ENCODE measurements at places on chromosomes 13 and 19.

DNA sequence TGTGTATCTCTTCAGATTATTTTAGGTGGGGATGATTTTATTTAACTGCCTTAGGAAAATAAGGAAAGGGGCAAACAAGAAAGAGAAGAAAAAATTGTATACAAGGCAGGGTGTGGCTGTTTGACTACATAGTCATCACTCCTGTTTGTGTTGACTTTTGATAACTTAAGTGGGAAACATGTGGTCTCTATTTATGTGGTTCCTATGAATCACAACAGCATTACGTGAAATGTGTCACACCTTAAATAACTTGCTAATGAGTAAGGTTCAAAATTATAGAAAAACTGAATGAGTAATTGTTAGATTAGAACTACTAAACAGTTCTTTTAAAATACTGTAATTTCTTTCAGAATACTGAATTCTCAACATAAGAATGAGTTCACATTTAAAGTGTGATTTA is 69.3 kb downstream of the LMO7 start:
- DNase-seq, result no peak

DNA sequence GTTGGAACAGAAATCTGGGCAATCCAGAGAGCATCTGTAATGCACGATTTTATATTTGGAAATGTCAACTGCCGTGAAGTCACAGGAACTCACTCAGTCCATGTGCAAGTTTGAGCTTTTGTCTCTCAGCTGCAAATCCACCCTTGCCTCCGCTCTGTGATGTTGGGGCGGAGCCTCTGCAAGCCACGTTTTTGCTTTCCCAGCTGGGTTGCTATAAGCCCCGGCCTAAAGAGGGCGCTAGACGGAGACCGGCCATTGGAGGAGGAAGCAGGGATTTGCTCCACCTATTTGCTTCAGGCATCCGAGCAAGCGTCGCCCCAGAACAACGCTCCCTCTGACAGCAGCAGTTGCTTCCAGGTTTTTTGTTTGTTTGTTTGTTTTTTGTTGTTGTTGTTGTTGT is 56.2 kb downstream of the TRPM4 start:
- DNase-seq, result no peak

DNA sequence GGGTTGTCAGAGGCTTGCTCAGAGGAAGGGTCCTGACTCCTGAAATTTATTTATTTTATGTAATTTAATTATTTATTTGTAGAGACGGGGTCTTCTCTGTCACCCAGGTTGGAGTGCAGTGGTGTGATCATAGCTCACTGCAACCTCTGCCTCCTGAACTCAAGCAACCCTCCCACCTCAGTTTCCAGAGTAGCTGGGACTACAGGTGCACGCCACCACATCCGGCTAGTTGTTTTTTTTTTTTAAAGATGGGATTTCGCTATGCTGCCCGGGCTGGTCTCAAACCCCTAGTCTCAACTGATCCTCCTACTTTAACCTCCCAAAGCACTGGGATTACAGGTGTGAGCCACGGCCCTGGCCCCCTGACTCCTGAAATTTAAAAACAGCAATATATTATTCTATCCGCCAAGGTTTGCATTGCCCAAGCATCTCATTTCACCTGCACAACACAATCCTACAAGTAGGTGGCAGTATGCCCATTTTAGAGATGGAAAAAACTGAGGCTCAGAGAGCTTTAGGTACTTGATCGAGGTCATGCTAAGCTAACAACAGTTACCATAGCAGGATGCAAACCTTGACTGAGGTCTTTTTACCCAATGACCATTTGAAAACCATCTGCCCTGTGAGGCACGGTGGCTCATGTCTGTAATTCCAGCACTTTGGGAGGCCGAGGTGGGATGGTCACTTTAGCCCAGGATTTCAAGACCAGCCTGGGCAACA is 18.1 kb downstream of the ARHGEF18 start:
- peak; percentile 57 for DNase-seq

- no peak for DNase-seq
Measured at GRCh38 chr13:33383724-33384577, 98.4 kb upstream of the STARD13 start.

GRCh38 chr13:113785051-113786010 is 26.3 kb downstream of the TMEM255B start:
- no peak for DNase-seq

GRCh38 chr13:87810391-87810801 is 139.2 kb downstream of the SLITRK5 start:
- no peak for DNase-seq

- no peak for DNase-seq
Measured at GRCh38 chr19:38904581-38905539, 5.1 kb downstream of the NFKBIB start.

DNA sequence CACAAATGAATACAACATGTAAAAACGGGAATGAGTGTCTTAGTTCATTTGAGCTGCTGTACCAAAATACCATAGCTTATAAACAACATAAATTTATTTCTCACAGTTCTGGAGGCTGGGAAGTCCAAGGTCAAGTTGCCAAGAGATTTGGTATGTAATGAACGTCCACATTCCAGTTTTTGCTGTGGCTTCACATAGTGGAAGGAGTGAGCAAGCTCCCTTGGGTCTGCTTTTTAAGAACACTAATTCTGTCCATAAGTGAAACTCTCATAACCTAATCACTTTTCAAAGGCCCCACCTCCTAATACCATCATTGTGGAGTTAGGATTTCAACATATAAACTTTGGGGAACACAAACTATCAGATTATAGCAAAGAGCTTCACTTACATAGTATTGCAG is 1189.6 kb downstream of the PCDH9 start:
- DNase-seq, result no peak

- DNase-seq, result peak; percentile 48
Measured at GRCh38 chr13:50222569-50223332, 207.5 kb downstream of the KCNRG start.

GRCh38 chr13:50894012-50894411 is 15.6 kb upstream of the RNASEH2B start:
- DNase-seq, result no peak

GRCh38 chr19:28619816-28620429 is 593.0 kb downstream of the UQCRFS1 start:
- DNase-seq, result no peak

GRCh38 chr13:93539914-93540313 is 313.3 kb downstream of the GPC6 start:
- DNase-seq, result no peak

- DNase-seq, result no peak
Measured at GRCh38 chr13:114099191-114099590, 33.2 kb downstream of the RASA3 start.

GRCh38 chr13:110944121-110944967 is 29.5 kb upstream of the ANKRD10 start:
- DNase-seq, result no peak

GRCh38 chr19:45653634-45654033 is 14.4 kb upstream of the GIPR start:
- no peak for DNase-seq

DNA sequence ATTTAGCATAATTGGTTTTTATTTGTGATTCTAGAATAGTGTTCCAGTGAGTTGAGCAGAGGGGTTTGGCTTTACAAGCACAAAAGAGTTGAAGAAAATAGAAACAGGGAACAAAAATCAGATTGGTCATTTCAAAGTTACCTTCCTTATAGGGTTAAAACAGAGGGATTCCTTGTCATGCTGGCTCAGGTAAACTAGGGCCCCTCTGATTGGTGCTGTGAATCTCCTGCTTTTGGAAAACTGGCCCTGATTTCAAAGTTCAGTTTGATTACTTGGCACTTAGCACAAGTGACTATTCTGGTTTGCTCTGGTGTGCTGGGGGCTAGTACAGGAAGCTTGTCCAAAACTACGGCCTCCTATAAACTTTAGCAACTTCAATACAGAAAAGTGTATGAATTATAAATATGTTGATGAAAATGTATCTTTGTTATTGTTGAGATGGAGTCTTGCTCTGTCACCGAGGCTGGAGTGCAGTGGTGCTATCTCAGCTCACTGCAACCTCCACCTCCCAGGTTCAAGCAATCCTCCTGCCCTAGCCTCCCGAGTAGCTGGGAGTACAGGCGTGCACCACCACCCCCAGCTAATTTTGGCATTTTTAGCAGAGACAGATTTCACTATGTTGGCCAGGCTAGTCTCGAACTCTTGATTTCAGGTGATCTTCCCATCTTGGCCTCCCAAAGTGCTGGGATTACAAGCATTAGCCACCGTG is 1.9 kb upstream of the MRPS31 start:
- DNase-seq, result no peak

GRCh38 chr13:110472904-110473563 is 88.5 kb downstream of the RAB20 start:
- DNase-seq, result no peak

- DNase-seq, result no peak
Measured at GRCh38 chr19:31944326-31944725, 401.1 kb upstream of the ZNF507 start.

DNA sequence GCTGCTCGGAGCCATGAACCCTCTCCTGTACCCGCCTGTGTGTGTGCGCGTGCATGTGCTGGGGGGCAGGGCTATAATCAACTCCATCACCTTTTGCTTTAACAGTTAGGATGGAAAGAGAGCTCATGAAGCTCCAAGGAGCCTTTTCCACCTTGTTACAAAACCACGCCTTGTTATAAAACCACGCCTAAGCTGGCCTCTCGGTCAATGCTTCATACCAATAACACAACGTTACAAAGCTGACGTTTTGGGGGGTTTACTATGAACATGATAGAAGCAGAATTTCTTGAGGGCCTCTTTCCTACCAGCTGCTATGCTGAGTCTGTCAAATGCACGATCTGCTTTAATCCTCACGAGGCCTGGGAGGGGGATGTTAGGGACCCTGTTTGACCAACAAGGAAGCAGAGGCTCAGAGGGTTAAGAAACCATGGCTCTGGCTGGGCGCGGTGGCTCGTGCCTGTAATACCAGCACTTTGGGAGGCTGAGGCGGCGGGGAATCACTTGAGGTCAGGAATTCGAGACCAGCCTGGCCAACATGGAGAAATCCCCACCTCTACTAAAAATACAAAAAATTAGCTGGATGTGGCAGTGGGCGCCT is 11.9 kb downstream of the CAPS start:
- no peak for DNase-seq

- DNase-seq, result no peak
Measured at GRCh38 chr19:5718037-5718578, 1.8 kb downstream of the LONP1 start.

- no peak for DNase-seq
Measured at GRCh38 chr19:48455908-48456562, 661 bp downstream of the KCNJ14 start.

GRCh38 chr13:39803156-39803555 is 147.7 kb downstream of the COG6 start:
- no peak for DNase-seq

DNA sequence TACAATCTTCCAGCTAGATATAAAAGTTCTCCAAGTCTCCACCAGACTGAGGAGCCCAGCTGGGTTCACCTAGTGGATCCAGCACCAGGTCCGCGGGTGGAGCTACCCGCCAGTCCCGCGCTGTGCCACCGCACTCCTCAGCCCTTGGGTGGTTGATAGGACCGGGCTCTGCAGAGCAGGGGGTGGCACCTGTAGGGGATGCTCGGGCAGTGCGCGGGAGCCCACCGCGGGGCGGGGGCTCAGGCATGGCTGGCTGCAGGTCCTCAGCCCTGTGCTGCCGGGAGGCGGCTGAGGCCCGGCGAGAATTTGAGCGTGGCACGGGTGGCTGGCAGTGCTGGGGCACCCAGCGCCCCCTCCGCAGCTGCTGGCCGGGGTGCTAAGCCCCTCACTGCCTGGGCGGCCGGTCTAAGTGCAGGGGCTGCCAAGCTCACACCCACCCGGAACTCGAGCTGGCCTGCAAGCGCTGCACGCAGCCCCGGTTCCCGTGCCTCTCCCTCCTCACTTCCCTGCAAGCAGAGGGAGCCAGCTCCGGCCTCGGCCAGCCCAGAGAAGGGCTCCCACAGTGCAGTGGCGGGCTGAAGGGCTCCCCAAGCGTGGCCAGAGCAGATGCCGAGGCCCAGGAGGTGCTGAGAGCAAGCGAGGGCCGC is 542.8 kb upstream of the PCDH9 start:
- DNase-seq, result no peak

GRCh38 chr19:12047868-12048267 is 4.9 kb downstream of the ZNF878 start:
- DNase-seq, result no peak

GRCh38 chr13:39341251-39341650 is 261.7 kb downstream of the LHFPL6 start:
- no peak for DNase-seq

DNA sequence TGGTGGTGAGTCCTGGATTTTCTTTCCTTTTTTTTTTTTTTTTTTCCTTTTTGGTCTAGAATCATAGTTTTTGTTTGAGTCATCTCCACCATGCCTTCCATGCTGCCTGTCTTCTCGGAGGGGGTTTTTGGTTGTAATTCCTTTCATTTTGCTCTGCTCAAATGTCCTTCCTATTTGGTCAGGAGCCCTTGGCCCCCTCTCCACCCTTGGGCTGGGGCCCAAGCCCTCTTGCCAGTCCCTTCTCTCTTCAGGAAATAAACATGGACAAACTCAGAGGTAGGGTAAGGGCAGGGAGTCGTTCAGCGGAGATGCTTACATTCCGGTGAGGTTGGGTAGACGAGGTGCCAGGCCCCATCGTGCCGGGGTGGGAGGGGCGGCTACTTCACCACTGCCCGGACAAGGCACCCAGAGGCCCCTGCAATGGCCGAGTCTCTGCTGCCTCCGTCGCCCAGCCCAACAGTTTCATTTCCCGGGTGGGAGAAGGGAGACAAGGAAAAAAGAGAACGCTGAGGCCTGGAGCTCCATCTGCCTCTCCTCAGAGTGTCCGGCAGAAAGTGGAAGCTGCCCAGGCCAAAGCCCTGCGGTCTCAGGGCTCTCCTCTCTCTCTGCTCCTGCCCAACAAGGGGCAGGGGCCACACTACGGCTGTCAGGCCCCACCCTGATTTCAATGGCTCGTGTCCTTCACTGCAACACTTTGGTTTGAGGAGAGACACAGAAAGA is 12.7 kb downstream of the ZNF574 start:
- no peak for DNase-seq

DNA sequence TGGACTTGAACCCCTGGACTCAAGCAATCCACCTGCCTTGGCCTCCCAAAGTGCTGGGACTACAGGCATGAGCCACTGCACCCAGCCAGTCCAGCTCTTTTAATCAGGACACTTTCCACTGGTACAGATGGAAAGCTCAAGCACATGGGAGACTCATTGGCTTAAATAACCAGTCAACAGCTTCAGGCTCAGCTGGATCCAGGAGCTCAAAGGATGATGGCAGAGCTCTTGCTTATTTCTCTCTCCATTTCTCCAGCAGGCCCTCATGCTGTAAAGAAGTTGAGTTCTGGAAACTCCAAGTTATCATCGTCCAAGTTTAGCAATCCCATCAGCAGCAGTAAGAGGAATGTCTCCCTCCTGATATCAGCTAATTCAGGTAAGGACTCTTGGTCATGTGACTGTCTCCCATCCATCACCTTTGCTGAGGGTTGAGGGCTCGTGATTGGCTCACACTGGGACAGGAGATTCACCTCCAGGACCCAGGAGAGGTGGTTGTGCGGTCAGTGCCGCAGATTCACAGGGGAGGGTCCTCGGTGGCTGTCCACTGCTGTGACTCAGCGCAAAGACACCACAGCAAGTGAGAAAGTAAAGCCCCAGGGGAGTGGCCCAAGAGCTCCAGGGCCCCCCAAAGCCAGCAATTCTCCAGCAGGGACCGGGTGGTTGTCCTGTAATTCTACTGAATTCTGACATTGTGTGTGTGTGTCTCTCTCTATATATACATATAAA is 5.1 kb downstream of the CCL25 start:
- no peak for DNase-seq
